ENCODE measurements at places on chromosomes 3 and 15.

DNA sequence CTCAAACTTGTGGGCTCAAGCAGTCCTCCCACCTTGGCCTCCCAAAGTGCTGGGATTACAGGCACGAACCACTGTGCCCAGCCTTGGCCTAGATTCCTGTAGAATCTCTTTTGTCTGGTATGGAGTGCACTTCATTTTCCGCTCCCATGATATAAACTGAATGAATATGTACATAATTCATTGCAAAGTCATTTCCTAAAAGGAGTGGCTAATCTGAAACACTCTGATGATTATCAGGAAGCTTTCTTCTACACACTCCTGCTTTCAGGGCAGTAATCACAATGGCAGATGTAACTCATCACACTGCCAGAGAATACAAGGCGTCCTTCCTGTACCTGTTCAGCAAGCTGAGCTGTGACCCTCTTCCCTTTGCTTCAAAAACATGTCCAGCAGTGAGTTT is 28.6 kb downstream of the RLBP1 start:
- no peak for DNase-seq

DNA sequence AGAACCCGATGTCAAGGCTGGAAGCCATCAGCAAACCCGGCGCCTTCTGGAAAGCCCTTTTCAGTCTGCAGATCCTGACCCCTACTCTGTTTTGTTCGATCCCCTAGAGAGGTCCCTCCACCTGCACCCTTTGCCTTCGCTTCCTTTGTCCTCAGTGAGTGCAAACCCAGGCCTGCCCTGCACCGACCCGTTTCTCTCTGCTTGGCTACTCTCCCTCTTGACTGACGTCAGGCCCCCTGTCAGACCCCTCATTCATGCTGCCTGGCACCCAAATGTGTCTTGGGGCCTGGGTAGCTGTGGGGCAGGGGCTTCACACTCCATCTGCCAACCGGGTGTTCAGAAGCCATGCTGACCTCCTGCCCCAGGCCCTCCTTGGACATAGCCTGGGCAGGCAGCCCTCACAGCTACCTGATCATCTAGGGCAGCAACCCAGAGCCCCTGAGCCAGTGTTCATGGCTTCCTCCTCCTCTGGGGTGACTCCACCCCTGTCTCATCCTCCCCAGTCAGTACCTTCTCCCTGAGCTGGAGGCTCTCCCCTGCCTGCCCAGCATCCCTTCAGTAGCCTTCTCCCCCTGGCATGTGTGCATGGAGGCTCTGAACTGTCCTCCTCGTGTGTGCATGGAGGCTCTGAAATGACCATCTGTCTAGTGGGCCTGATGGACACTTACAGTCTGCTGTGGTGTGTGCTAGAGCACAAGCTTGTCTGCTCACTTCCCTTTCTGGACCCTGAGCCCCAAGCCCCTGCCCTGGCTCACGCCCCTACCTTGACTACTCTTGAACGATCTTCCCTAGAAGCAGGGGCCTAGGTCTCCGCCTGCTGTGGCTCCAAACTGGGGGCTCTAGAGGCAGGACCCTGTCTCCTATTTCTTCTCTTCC is 69.4 kb downstream of the EXOG start:
- no peak for DNase-seq

- DNase-seq, result no peak
These were observed 9.7 kb upstream of the TBL1XR1 start for GRCh38 chr3:177206936-177207335.

GRCh38 chr3:64995857-64996551 is 308.2 kb upstream of the ADAMTS9 start:
- no peak for DNase-seq

- no peak for DNase-seq
These were observed 23.5 kb downstream of the OCA2 start for GRCh38 chr15:28075573-28075972.

DNA sequence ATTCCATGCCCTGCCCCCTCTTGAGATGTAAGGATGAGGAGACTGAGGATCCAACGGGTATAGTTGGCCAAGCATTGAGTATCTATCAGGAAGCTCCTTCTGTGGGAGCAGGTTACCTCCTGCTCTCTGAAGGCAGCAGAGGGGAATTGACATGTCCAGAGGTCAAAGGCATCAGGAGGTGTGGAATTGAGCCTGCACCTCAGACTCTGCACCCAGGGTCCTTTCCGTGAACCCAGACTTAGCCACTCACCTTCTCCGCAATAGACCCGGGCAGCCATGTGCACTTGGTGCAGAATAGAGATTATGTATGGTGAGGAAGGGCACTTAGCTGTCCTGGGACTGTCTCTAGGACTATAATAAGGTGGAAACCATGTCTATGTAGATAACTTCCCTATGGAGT is 399.0 kb upstream of the TPM1 start:
- no peak for DNase-seq

- no peak for DNase-seq
These were observed 98.0 kb upstream of the SLC6A6 start for GRCh38 chr3:14304101-14305045.

All from GOT3 (cell line).